H9 (cell line): ENCODE measurements at places on chromosomes 6 and 20.

DNA sequence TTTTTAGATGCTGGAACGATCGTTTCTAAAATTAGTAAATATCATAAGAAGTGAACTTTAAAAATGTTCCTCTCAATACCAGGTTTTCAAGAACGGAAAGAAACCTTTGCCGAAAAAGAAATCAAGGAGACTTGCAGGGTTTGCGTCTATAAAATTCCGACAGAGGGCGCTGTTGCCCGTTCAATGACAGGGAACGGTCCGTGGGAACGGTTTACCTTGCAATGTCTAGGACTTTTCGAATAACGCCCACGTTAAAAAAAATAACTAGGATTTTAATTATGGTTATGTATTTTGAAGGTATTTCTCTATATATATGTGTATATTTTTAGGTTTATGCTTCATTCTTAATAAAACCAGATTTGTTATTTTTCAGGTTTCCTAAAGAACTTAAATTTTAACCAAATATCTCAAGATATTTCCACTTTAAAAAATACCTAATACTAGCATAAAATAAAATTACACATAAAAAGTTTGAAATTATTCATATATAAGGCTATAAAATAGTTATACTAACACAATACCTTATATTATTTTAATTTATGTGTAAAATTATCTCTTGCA lies 2.5 kb upstream of the TFAP2B start:
- DNase-seq = peak; percentile 66

DNA sequence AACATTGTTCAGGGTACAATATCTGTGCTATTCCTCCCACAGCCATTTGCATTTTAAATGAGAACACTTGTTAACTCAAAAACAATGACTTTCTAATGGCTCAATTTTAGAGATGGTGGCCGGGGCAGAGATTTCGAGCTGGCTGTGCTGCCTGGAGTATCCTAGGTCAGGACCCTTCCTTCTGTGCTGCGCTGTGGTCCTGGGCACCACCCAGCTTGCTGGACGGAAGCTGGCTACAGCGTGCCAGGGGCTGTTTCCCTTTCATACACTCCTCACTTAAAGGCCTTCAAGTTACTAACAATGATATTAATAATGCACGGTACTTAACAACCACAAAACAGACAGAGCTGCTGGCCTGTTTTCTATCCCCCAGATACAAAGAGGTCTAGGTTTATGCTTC lies 194.4 kb upstream of the CST7 start:
- DNase-seq = peak; percentile 5

DNA sequence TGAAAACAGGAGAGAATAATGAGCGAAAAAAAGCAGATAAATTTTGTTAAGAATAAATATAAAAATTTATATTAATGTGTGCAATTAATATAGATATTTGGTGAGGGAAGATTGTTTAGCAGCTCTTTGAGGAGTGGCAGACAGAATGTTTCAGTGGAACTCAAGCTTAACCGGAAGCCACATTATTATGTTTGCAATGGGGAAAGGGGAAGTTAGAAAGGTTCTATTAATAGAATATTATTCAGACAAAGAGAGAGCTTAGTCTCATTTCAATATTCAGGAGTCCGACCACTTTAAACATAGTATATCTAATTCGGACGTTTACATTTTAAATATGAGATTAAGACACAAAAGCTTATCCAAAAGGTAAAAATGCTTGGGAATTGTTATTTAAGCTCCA lies 81.6 kb upstream of the KHDRBS2 start:
- no peak for DNase-seq

DNA sequence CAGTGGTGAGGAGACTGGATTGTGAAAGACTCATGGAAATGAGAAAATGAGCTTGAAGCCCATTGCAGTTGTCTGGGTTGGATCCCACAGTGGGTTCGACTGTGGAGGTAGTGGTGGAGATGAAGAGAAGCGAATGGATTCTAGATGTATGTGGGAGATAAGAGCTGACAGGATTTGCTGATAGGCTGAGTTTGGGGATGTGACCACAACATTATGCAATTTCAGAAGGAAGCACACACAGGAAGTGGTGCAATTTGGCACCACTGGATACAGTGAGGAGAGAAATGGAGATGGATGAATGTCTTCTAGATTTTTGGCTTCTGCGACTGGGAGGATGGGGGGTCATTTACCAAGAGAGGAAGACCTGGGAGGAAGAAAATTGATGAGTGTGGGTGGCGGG lies 64.4 kb upstream of the MAFB start:
- DNase-seq = no peak

DNA sequence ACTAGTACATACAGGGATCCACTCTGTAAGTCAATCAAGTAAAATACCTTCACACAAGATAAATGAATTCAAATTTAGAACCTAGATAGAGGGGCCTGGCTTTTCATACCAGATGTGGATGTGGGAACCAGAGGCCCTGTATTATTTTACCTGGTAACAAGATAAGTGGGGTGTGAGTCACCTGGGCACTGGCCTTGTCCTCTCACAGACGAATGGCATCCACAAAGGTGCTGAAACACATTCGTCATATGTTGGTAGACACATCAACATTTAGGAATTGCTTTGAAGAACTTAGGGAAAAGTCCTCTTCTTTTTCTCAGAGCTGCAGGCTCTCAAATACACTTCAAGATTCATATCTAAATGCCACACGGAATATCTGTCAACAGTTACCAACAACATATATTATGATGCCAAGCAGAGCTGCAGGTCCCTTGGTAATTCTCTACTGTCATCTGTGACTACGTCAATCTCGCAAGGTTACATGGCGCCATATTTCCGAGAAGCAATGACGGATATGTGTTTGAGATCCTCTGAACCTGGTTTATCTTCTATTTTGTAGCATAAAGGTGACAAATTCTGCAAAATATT lies 618.6 kb downstream of the EPM2A start:
- no peak for DNase-seq

GRCh38 chr20:11057624-11058023 lies 383.8 kb upstream of the JAG1 start:
- no peak for DNase-seq

DNA sequence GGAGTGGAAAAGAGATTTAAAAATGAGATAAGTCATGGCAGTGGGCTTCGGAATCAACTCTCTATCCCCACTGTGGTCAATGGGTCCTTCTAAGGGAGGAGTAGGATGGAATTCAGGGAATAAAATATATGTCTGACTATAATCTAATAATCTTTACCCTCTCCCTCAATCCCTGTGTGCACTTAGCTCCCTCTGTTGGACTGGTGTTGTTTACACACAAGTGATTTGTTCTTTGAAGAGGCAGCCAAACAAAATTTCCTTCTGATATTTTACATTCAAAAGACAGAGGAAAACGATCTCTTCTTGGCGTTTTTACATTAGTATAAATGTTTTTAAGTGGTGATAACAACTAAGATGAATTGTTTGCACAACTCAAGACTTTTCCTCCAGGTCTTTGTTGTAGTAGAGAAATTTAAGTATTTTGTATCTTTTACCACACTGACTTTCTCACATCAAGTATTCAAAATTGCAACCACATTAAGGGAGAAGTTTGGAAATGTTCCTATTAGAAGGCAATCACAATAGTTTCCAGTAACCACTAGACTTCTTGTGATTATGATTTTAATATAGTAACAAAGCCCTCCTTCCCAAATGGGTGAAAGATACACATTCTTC lies 317.8 kb downstream of the CENPW start:
- no peak for DNase-seq

- peak; percentile 63 for DNase-seq
Measured at GRCh38 chr6:160348223-160349019, at the start of gene SLC22A3. TSS of gene SLC22A3 (plus strand) at chr6:160348378. CDS start at chr6:160348420, 42 bp downstream.

DNA sequence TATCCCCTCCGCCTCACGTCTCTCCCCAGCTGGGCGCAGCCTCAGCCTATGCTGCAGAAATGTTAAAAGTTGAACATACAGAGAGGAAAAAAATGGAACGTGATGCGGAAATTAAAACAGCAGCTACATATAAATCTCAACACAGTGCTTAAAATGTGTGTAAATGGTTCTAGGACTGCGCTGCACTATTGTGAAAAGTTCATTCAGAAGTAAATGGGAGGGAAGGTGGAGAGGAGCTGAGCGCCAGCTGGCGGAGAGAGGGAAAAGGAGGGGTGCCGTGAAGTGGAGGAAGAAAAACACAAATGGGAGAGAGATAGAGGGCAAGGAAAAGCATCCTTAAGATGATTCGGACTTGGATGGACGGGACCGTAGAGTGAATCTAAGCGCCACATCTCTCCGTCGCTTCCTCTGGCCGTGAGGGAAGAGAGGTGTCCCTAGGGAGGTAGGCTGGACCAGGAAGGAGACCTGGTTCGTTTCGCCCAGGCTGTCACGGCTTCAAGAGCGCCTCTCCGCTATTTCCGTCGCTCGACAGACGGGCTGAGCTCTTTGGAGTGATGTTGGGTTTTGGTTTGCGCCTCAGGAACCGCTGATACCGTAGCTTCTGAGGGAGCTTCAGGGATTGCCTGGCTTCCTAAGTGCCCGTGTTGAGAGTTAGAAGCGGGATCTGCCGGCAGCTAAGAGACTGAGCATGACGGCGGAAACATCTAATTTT lies 113.7 kb downstream of the TRIM27 start:
- peak; percentile 64 for DNase-seq
